ENCODE measurements at places on chromosomes 12 and 14.

- DNase-seq: no peak
Measured at GRCh38 chr14:105939810-105940508, 413.6 kb downstream of the TMEM121 start.

DNA sequence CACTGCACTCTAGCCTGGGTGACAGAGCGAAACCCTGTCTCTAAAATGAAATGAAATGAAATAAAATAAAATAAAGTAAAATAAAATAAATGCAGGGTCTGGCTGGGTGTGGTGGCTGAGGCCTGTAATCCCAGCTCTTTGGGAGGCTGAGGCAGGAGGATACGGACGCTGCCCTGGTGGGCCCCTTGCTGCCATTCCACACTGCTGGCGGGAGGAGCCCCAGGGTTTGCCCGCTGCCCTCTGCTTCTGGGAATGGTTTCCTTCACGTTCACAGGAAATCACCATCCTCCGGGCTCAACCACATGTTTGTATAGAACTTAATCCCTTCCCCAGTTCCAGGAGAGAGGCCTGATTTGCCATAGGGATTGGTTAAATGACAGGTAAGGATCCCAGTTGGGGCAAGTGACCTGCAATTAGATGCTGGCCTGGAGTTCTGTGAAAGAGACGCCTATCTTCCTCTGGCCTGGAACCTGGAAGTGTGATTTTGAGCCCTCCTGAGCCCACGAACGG, 29.3 kb downstream of the CALM1 start:
- DNase-seq: no peak

DNA sequence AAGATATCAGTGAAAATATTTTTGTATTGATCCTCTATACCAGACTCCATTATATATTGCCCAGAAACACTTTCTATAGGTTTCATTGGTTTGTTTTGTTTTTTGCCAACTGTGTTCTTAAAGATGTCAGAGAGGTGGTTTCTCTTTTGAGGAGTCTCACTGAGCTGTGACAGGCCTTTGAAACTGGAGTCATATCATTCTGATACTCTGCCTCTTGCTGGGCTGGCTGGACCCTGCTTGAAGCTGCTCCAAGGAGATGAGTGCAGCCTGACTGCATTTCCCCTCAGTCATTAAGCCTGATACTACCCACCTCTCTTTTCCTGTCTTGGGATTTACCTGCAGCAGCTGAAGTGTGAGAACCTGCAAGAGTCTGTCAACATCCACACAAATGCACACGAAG, 16.4 kb upstream of the TAS2R30 start:
- DNase-seq: no peak

DNA sequence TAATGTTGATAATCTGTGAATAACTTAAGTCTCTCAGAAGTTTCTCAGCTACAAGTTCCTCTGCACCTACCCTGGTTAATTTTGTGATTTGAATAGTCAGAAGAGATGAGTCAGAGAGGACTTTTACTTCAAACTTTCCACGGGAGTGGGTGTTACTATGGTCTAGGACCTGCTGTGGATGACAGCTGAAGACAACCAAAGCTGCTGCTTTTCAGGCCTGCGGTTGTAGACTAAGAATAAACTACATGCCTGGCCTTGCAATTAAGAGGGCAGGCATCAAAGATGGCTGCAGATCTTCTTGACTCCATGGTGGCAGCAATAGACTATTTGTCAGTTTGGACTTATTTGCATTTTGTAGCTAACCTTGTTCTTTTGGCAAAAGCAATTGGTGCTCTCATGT, 227.1 kb upstream of the KRR1 start:
- no peak for DNase-seq

- no peak for DNase-seq
Measured at GRCh38 chr14:81301813-81302212, 81.1 kb upstream of the GTF2A1 start.

DNA sequence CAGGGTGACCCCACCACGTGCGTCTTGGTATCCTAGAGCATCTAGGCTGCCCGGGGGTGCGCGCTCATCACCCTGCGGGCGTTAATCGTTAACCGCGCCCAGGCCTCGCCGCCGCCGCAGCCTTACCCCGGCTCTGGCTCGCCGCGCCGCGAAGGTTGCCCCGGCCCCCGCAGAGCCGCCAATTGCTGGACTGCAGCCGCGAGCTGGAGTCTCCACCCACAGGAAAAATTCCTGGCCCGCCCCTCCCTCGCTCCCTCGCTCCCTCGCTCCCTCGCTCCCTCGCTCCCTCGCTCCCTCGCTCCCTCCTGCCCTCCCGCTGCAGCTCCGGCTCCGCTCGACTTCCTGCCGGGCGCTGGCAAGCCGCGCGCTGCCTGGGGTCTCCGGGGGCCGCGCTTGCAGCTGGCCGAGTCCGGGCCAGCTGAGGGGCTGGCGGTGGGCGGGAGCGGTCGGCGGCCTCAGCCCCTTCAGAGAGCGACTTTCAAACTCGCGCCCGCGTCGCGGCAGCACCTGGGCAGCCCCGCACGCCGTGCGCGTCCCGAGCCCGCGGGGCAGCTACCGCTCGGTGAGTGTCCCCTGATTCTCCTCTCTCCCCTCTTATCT, at the start of gene PLEKHG3:
PLEKHG3 (plus strand) TSS at position 282 of the 600 bp plus-strand sequence. CDS start 23,208 bp downstream, outside the sequence.
- DNase-seq: peak; percentile 39

DNA sequence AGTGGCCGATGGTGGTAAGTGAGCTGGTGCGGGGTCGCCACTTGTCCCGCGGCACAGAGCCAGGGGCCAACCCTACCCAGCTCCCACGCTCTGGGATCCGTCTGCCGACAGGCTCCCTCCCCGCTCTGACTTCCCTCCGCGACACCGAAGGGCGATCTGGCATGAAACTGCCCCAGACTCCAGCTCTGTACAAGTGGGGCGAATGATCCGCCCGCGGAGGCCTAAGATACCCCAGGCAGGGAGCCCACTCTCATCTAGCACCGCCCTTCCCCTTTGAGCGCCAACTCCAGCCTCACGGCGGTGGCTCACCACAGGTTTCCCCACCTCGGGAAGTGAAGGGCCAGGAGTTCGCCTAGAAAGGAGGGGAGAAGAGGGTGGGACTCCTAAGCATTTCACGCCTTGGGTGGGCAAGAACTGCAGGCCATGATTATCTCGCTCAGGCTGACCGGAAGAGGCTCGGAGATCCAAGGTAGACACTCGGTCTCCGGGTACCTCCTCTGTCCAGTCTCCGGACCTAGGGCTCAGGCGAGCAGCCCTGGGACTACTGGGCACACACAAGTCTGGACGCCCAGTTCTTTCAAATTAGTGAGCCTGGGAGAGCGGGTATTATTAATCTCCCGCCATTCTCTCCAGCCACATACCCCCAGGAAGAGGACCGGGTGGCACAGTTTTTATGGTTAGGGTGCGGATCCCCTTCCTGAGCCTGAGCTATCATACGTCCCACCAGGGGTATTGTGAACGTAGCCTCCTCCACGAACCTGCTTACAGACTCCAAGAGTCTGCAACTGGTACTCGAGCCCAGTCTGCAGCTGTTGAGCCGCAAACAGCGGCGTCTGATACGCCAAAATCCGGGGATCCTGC, 849 bp downstream of the WNT1 start:
- peak; percentile 23 for DNase-seq

DNA sequence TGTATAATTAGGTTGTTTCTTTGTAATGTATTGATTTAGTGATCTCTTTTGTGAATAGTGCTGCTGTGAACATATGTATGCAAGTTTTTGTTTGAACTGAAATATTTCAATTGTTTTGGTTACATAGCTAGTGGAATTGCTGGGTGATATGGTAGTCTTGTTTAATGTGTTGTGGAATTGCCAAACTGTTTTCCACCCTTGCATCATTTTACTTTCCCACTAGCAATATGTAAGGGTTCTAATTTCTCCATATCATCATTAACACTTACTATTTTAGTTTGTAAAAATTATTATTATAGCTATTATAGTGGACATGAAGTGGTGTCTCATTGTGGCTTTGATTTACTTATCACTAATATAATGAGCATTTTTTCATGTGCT, 5.9 kb downstream of the G2E3 start:
- DNase-seq: no peak

DNA sequence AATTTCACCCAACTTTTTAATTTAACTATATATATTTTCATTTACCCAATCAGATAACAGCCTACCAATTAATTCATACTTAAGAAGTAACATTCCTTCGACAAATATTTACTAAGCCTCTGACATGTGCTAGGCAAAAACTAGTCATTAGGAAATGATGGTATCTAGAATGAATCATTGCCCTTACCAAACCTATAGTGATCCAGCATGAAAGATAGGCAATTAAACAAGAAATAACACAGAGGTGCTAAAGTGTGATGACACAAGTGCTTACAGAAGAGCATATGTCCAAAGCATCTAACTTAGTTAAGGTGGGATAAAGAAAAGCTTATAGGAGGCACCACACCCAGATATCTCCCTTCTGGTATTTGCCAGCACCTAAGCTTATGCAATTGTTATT, 166.5 kb upstream of the RASSF8 start:
- no peak for DNase-seq

DNA sequence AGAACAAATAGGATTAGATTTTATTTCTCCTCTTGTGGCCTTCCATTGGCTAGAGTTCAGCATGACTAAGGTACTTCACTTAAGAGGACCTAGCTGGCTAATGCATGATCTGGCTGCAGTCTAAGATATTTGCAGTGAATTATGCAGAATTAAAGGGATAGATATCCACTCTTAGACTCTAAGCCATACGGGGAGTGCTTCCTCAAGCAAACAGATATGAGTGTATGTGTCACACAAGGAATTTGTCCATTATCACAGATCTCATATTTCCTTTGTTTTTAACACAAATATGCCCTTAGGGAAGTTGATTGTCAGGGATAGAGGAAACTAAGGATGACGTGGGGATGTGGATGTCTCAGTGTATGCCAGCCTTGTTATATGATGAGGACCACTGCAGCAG, 88.1 kb upstream of the DHRS4 start:
- no peak for DNase-seq

GRCh38 chr12:15996254-15996653, 85.1 kb downstream of the DERA start:
- no peak for DNase-seq

GRCh38 chr14:26204728-26205479, 392.9 kb downstream of the NOVA1 start:
- DNase-seq: no peak

DNA sequence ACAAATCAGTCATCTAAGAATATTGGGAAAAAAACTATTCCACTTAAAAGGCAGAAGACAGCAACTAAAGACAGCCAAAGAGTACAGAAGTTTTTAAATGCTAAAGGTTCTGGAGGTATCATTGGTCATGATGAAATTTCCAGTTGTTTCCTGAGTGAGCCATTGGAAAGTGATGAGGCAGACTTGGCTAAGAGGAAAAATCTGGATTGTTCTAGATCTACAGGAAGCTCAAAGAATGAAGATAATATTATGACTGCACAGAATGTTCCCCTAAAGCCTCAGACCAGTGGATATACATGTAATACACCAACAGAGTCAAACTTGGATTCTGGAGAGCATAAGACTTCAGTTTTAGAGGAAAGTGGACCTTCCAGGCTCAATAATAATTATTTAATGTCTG, 22.8 kb downstream of the GALNT4 start:
- no peak for DNase-seq

- peak; percentile 54 for DNase-seq
Measured at GRCh38 chr14:20690848-20691640, 2.5 kb downstream of the ANG start.

GRCh38 chr12:11228296-11228879, 41.1 kb downstream of the PRB3 start:
- peak; percentile 32 for DNase-seq

- peak; percentile 98 for DNase-seq
Measured at GRCh38 chr12:92145731-92146496, at the start of gene BTG1. Gene BTG1 (minus strand): TSS chr12:92145846. CDS start chr12:92145535, 311 bp downstream.

GRCh38 chr14:97802430-97803373, 1005.5 kb downstream of the VRK1 start:
- no peak for DNase-seq

DNA sequence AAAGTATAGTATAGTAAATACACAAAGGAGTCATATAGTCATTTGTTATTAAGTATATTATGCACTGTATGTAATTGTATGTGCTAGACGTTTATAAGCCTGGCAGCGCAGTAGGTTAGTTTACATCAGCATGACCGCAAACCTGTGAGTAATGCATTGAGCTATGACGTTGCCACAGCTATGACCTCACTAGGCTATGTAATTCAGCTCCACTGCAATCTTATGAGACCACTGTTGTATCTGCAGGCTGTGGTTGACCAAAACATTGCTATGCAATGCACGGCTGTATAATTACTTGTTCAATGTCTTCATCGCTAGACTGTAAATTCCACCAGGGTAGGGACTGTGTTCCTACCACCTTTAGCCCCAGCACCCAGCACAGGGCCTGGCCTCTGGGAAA, 53.2 kb upstream of the VASH1 start:
- no peak for DNase-seq

Measured in CD4-positive, alpha-beta T cell treated with Interleukin-6 for 4 hours (primary cell).